ENCODE measurements at places on chromosomes 2 and 18.

GRCh38 chr18:73164430-73164829 lies 296.6 kb upstream of the NETO1 start:
- DNase-seq: no peak

GRCh38 chr2:180334514-180334913 lies 327.4 kb upstream of the CWC22 start:
- DNase-seq: no peak

DNA sequence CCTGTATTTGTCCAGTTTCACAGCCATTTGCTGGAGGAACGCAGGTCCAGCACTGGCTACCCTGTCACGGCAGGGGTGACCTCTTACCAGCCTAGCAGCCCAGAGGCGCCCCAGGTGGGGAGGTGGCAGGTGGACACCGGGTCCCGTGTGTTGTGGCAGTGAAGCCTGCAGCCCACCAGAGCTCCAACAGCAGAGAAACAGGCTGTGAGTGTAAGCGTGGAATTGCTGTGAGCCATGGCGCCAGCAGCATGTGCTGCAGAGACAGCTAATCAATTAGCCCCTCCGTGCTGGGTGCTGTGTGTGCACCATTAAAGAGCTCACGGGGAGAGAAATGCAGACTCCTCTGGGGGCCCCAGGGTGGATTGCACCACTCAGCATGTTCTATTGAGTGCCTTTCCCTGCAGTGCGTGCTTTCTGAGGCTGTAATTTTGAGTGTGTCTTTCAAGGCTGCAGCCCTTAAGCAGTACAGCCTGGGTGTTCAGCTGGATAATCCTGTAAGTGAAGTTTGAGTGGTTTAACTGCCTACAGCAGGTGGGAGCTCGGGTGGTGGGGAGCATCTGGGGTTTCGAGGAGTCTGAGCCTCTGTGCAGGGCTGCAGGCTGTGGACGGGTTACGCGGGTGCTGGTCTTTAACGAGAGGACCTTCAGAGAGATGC lies 15.9 kb downstream of the RTP5 start:
- no peak for DNase-seq

GRCh38 chr2:224836263-224836662 lies 120.1 kb upstream of the CCDC195 start:
- no peak for DNase-seq

- no peak for DNase-seq
Measured at GRCh38 chr2:138010890-138011289, 46.6 kb downstream of the HNMT start.

DNA sequence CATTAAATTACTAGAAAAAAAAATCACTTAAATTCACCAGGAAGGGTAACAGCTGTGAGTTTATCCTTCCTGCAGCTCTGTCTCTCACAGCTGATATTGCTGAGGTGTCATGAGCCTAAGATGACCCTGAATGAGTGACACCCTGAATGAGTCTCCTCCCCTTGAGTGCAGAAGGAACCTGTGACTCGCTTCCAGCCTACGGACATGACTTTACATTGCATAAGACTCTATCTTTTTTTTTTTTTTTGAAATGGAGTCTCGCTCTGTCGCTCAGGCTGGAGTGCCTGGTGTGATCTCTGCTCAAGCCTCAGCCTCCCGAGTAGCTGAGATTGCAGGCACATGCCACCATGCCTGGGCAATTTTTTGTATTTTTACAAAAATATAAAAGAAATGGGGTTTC lies 14.1 kb downstream of the MRO start:
- no peak for DNase-seq
